CD4-positive, alpha-beta T cell treated with Interferon alpha-2 for 1 hour (primary cell): ENCODE measurements at places on chromosomes 3 and 15.

DNA sequence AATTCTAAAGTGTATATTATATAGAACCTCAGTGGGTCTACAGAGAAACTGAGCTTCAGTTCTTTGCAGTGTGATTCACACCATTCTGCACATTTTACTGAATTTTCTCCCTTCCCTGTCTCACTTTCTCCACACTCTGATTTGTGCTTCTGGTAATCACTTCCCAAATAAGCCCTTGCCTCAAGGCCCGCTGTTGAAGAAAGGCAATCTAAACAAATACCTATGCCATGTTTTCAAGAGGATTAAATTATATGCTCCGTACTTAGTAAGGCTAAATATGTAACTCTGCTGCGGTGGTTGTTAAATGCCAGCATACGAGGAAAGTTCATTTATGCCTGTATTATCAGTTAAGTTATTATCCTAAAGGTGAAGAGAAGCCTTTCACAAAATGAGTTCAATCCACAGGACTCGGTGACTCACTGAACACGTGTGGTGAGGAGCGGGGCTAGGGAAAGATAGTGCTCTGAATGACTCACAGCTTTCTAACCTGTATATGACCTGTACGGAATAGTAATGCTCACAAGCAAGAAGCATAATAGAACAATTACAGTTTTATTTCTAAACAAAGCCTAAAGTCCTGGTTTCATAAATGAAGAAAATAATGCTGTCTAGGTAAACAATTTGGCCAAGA, 25.1 kb downstream of the CNTN6 start:
- DNase-seq = no peak

GRCh38 chr15:81303244-81304225, 20.4 kb downstream of the STARD5 start:
- DNase-seq = no peak

DNA sequence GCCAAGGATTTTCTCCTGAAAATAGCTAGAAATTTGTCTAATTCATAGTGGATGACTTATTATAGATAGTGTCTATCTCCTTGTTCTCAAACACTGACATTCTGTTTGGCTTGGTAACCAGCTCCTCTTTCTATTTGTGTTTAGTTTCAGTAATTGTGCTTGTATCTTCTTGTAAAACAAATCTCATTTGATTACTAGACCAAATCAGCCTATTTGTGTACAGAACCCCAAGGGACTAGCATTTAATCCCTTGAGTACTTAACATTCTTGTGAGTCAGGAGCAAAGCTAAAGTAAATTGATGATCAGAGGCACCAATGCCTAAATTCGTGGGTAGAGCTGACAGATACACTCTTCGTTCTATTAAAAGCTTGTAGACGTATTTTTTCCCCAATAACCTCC, 306.5 kb upstream of the SLITRK3 start:
- no peak for DNase-seq

- no peak for DNase-seq
Observed at GRCh38 chr3:107251819-107252218, 125.4 kb upstream of the CCDC54 start.
